ENCODE measurements at places on chromosomes 11 and 22. TPM values are rescaled to one million over a fixed set of nuclear protein-coding genes. Genes with fewer than 3 reads are reported as not detected.

Gene BIK
- total RNA-seq, result 3.8 TPM

Gene ANO5
- 0.05 TPM for total RNA-seq

Gene DGCR6
- 6.2 TPM for total RNA-seq

GRCh38 chr11:3853899-3854659, 1.4 kb upstream of the STIM1 start:
- peak; percentile 47 for DNase-seq

DNA sequence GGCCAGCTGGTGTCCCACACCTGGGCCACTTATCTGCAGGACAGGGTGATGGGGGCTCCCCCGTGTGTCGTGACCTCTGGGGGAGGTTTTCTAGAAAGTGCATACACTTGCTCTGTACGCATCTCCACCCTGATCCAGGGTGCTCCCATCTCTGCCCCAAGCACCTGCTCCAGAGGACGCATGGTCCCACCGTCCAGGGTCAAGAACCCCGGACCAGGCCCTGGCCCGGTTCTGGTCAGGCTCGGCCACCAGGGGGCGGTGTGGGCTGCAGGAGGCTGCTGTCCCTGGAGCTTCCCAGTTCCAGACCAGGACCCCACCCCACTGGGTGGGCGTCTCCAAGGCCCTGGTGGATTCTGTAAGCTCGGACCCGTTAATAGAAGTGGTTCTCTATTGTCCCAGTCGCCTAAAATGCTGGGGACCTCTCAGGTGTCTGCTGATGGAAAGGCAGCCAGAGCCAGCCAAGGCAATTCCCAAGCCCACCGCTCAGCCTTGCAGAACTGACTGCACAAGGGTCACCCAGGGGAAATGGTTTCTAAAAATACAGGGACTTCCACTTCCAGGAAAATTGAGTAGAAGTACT, 34.7 kb upstream of the SEPTIN5 start:
- peak; percentile 44 for DNase-seq

Gene OR8K5
- total RNA-seq, result not detected

- DNase-seq, result no peak
Observed at GRCh38 chr11:279040-279965, 1.1 kb downstream of the NLRP6 start.

Gene NOL12
- 34.8 TPM for total RNA-seq

Data from T-helper 17 cell (primary cell).